ENCODE measurements at places on chromosomes 1 and 21. TPM values are rescaled to one million over a fixed set of nuclear protein-coding genes. Genes with fewer than 3 reads are reported as not detected.

DNA sequence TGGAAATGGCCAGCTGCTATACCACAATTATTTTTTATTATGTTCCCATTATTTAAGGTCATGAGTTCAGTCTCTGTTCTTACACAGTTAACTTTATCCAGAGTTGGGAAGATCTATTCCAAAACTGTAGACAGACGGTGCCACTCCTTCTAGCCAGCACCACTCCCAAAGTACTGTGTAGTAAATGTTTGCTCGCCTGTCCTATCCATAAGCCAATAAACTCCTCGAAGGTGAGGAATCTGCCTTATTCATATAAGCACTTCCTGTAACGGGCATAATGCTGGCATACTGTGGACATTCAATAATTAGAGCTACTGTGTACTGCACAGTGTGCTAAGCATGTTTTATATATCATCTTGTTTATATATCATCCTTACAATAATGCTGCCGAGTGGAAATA is 26.1 kb upstream of the STMN1 start:
- DNase-seq = no peak

GUCA2B gene
- not detected for total RNA-seq

- no peak for DNase-seq
These were observed 50.7 kb downstream of the ARHGEF16 start for GRCh38 chr1:3505161-3505560.

- DNase-seq = no peak
These were observed 10.5 kb upstream of the RYR2 start for GRCh38 chr1:237031480-237031879.

TINAGL1 gene
- 96.7 TPM for total RNA-seq

GRCh38 chr1:221886311-221886710 is 144.4 kb upstream of the DUSP10 start:
- no peak for DNase-seq

- DNase-seq = no peak
These were observed 45.7 kb downstream of the FYB2 start for GRCh38 chr1:56773341-56774066.

C4BPA gene
- 39.0 TPM for total RNA-seq

DNA sequence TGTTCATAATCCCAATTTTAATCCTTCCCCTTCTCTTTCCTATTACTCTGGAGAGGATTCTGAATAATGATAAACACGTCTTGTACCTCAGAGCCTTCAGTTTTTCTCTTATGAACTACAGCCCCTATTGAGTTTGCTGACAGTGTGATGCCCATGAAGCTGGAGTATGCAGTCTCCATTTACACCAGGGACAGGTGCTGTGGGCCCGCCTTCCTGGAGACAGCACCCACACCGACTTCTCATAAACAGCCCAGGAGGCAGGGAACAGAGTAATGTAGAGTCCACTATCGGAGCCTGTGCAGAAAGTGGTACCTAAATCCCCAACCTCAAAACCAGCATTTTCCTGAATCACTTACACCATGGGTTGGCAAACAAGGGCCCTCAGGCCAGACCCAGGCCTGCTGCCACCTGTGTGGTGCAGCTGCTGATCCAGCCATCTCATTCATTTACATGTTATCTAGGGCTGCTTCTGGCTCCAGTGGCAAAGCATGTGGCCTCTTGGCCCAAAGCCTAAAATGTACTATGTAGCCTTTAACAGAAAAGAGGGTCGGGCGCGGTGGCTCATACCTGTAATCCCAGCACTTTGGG is 95.1 kb upstream of the KRTAP19-8 start:
- no peak for DNase-seq

DNA sequence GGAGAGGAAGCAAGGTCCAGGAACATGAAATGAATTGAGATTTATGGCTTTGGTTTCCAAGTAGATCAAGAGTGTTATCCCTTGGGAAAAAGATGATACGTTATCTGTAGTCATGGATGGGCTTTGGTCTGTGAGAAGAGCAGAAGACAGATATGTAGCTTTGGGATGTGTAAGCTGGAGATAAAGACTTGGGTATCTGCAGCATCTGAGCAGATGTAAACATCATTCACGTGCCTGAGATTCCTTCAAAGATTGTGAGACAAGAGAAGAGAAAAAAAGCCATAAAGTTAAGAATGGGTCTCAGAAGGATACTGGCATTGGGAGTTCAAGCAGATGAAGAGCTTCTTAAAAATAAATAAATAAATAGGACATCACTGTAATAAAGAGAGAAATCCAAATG is 217.8 kb downstream of the PTPRC start:
- DNase-seq = no peak

PROK1 gene
- total RNA-seq = not detected

DNA sequence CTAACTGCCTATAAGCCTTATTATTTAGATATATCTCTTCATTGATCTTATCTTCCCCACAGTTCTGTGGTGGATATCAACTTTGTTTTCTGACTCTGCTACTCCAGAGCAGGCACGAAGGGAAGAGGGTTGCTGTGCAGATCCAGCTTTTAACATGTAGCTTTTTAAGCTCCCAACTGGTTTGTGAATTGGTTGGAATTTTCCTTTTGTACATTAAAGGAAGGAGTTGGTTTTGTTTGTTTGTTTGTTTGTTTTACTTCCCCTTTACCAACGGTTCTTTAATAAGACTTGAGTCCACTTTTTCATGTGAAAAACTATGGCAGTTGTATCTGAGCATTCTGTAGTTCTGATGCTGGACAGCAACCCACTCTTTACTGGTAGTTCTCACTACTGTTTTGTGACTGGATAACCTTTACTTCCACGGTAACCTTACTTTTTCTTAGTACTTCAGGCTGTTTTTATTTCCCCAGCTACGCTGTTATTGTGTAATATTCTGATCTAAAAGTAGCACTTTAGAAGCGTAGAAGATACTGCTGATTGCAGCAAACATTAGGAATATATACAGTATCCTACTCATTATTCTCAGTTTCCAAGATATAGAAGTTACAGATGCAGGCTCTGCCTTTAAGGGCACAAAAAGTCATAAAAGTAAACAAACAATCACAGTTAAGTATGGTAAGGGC is 1.6 kb downstream of the GNPAT start:
- DNase-seq = no peak

DNA sequence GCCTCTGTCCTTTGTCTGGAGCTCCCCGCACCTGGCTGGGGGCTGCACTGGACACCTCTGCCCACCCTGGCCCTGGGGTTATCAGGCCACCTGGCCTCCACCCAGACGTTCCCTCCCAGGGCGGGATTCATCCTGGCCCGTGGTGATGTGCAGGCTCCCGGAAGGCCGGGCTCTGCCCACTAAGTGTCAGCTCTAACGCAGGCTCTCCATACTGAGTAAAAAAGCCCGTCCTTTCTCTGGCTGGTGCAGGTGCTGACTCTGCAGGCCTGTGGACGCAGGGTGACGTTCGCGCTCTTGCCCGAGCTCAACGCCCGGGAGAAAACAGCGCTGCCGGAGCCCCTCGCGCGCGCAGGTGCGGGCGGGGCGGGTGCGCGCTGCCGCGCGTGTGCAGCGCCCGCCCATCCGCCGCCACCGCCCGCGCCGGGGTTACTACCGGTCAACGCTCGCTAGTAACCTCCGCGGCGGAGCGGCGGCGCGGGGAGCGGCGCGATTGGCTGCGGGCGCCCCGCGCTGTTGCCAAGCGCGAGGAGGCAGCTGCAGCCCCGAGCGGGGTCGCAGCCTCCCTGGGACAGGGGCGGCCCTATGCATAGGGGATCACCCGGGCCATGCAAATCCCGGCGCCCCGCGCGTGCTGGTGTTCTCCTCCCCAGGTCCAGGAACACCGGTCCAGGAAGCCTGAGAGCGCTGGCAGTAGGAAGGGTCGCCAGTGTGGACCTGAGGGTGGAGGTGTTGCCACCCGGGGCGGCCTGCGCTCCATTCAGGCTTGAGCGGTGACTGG is 15.7 kb downstream of the ABCG1 start:
- peak; percentile 74 for DNase-seq

DNA sequence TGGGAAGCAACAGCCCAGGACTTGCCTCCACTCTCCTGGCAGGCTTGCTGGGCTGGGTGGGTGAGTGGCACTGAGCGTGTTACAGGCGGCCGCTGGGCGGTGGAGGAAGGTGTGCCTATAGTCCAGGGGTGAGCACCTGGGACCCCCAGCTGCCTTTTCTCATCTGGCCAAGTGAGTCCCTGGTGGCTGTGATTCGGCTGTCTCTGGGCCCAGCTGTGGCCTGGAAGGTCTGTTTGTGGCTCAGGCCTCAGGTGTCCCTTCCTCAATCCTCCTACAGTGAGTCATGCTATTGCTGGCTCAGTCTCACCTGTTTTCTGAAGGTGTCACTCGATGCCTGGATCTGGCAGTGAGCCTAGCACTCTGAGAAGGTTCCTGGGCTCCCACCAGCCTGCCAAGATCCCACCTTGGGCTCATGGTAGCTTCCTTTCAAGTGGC is 564.2 kb downstream of the PTPRU start:
- DNase-seq = peak; percentile 50

- DNase-seq = no peak
These were observed 32.3 kb downstream of the ERRFI1 start for GRCh38 chr1:7993593-7994479.

GRCh38 chr21:39737376-39738000 is 7.5 kb upstream of the IGSF5 start:
- no peak for DNase-seq

- DNase-seq = no peak
These were observed 10.5 kb upstream of the SRP9 start for GRCh38 chr1:225766967-225767633.

ETV3L gene
- total RNA-seq = not detected

GRCh38 chr1:41683681-41684500 is 199.4 kb upstream of the EDN2 start:
- no peak for DNase-seq

DNA sequence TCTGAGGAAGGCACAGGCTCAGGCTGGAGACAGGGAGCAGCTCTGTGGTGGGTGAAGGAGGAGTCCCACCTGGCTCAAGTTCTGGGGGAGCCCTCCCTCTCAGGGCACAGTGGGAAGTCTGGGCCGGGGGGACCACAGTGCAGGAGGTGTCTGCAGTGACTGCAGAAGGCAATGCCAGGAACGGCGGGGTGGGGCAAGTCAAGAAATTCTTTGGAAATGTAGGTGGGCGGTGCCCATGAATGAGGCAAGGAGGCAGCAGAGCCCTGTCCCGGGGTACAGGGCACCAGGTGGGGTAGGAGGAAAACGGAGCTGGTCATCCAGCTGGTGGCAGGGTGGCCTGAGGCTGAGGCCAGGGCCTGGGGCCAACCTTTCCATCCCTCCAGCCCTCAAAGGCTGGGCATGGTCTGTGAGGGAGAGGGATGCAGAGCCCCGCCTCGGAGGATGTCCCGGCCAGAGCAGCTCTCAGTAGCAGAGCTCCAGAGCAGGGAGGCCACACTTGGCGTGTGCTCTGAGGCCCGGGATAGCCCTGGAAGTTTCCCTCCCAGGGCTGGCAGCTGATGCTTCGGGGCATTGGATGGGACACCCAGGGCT is 4.7 kb downstream of the TFF3 start:
- DNase-seq = no peak

DNA sequence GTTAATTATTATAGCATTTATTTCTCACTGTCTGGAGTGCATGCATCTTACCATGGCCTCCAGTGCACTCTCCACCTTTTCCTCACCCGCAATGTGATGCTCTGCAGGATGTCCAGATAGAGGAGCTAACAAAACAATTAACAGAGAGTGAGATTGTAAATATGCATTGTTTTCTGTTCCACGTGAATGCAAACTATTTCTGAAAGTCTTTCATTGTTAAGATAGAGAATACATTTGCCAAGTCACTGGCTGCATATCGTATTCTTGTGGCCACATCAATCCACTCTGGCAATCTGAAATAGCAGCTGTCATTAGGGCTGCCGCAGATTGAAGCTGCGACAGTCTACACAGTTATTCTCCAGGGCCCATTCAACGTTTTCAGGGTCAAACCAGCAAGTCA is 143.8 kb downstream of the DUSP10 start:
- no peak for DNase-seq

GRCh38 chr1:157653494-157653873 is 47.1 kb downstream of the FCRL3 start:
- no peak for DNase-seq
